ENCODE measurements at places on chromosomes 1 and 21.
A peak's percentile ranks its signal among the peaks of the same experiment; 100 is the strongest.

DNA sequence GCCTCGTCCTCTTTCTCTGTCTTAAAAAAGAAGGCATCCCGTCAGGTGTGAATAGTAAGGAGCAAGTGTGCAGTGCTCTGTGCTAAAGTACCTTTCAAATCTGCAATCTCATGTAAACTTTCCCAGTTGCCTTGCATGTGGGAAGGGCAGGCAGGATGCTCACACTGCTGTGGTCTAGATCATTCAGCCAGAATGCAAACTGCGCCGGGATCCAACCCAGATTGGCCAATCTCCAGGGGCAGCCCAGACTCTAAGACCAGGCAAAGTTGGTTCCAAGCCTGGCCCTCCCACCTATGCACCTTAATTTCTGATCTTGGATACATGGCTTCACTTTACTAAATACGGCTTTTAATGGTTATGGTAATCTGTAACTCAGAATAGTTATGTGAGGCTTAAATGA, 3.2 kb upstream of the MAP1LC3C start:
- DNase-seq, result no peak

DNA sequence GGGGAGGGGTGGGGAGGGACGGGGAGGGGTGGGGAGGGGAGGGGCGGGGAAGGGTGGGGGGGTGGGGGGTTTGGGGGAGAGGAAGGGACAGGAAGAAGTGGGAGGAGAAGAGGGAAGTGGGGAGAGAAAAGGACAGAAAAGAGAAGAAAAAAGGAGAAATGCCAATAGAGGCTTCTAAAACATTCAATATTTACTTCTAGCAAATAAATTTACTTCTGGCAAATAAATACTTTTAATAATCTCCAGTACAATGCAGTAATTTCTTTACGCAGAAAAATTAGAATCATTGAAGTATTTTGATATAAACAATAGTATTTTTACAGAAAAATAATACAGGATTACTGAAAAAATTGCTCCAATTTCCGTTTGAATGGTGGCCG, 9.4 kb upstream of the GPR161 start:
- no peak for DNase-seq

DNA sequence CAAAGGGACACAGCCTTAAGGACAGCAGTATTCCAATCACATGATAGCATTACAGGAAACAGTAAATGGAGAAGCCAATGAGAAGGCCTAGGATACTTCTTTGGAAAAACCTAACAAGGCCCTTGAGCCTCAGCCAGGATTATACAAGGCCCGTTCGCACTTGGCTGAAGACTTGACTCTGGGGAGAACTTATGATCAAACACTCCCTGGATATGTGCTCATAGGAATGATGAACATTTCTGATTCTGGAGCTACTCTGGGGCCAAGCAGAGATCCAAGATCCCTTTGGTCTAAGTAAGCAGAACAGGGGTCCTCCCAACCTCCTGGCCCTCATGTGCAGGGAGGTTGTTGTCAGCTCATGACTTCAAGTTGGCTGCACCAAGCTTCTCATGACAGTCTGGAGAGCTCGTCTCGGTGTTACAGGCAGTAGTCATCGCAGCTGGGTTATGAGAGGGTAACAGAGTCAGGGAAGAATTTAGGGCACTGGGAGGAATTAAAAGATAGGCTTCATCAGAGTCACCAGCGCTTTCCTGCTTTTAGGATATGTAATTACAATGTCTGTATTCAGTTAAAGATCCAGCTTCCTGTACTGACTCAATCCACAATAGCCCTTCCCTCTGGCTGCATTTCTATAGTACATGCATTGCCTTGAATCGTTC, 92.5 kb upstream of the IRF2BP2 start:
- DNase-seq, result no peak

DNA sequence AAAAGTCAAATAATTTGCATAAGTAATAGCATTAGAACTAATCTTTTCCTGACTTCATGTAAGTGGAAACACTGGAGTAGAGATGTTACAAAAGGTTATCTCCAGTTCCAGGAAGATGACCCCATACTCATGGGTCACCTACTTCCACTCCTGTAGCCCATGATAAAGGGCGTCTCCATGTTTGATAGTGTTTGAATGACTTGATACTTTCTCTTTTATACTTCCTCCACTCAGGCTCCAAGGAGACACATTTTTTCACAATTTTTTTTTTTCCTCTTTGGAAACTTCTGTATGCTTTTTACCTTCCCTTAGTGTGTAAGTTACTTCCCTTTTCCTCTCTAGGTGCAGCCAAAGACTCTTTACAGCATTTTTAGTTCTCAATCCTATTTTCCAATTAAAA, 382.1 kb upstream of the B3GALT2 start:
- no peak for DNase-seq

GRCh38 chr1:7302873-7303272, 468.2 kb upstream of the VAMP3 start:
- DNase-seq, result no peak

DNA sequence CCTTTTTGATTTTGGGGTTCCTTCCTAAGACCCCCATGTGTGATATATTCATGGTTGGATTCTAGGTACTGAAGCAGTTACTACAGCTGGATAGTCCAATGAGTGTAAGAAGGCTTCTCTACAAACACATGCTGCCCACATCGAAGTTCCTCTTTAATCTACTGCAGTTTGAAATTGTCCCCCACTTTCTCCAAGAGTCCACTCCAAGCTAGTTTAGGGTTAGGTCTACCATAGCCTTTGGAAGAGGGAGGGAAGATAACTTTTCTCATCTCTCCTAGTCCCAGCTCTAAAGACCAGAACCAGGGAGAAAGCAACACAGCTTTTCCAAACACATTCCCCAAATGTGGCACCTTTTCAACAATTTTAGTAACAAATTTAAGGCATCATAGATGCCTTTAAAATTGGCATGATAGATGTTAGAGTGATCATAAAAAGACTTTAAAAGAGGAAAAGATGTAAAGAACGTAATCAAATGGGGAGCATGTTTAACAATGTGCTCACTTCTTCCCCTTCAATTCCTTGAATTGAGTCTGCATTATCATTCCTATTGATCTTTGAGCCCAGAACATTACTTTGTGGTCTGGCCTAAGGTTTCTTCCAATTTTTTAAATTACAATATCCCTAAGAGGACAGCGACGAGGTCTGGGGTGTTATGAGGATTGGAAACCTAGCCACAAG, 1.0 kb upstream of the EXO1 start:
- no peak for DNase-seq

GRCh38 chr1:110948038-110948810, 15.5 kb downstream of the LRIF1 start:
- peak; percentile 63 for DNase-seq

- DNase-seq, result no peak
These were observed 26.6 kb downstream of the LRRC8C start for GRCh38 chr1:89659322-89660081.

GRCh38 chr1:177130451-177130945, 34.0 kb downstream of the ASTN1 start:
- DNase-seq, result no peak

Measured in HS-27A (cell line).